ENCODE measurements at places on chromosomes 3 and 15.

- no peak for DNase-seq
Measured at GRCh38 chr15:64690578-64691296, 84.7 kb downstream of the RBPMS2 start.

GRCh38 chr15:48475600-48476395 is 144.6 kb downstream of the DUT start:
- DNase-seq = no peak

- DNase-seq = no peak
Measured at GRCh38 chr3:107985496-107985895, 105.3 kb downstream of the CD47 start.

GRCh38 chr15:68508485-68509189 is 70.2 kb upstream of the CORO2B start:
- DNase-seq = no peak

GRCh38 chr3:8296461-8296860 is 205.2 kb upstream of the LMCD1 start:
- no peak for DNase-seq

Data from erythroblast (primary cell).